Iris pigment epithelial cell (primary cell): ENCODE measurements at places on chromosomes 6 and 20.

GRCh38 chr6:170444811-170445211 lies 108.3 kb downstream of the PSMB1 start:
- DNase-seq: no peak

- no peak for DNase-seq
Observed at GRCh38 chr6:107646176-107646575, 156.3 kb downstream of the SOBP start.

DNA sequence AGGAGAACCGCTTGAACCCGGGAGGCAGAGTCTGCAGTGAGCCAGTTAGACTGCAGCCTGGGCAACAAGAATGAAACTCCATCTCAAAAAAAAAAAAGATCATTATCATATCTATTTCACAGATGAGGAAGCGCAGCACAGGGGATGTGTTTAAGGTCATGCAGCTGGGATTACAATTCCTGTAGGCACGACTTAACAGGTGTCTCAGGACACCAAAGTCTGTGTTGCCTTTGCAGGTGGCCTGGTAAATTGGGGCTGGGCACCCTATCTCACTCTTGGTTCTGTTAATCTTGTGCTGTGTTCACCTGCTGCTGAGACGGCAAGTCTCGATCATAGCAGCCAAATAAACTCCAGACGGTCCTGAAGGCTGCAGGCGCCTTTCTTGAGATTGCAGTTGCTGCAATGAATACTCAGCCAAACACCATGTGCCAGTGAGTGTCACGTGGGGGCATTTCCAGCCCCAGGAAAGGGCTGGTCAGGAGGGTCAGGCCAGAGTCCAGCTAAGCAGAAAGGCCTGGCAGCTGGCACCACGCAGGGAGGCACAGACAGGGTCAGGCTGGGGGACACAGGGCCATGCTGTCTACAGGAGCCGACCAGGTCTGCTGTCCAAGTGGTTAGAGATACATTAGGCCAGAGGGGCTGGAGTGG lies 55.8 kb downstream of the FGD2 start:
- no peak for DNase-seq

GRCh38 chr20:31566658-31567379 lies 38.3 kb upstream of the ID1 start:
- no peak for DNase-seq

DNA sequence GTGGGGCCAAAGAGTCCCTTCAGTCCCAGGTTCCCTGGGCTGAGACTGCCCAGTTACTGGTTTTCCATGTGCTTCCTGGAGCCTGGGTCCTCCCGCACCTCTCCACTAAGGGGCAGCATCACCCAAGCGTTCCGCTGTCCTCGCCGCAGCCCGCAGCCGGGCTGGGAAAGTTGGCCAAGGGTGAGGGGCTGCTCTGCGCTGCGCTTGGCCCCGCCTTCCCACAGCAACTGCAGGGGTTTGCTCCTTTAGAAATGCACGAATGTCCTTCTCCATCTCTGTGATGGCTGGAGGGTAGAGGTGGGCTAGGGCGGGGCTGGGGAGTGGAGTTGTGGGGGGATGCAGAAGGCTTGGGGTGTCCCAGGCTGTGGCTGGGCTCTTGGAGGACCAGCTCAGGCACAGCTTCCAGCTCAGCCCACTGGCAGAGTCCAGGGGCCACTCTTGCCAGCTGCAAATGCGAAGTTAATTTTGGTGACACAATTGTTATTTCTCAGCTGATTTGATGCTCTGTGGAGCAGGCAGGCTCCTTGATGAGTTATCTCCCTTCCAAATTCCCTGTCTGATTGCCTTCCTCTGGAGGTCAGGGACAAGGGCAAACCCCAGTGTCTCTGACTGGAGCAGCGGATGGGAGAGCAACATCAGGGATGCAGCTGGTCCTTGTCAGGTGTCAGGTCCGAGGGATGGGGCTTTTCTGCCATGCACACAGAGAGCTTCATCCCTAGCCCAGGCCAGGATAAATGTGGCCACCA lies 63.2 kb downstream of the NOL4L start:
- DNase-seq: peak; percentile 57

DNA sequence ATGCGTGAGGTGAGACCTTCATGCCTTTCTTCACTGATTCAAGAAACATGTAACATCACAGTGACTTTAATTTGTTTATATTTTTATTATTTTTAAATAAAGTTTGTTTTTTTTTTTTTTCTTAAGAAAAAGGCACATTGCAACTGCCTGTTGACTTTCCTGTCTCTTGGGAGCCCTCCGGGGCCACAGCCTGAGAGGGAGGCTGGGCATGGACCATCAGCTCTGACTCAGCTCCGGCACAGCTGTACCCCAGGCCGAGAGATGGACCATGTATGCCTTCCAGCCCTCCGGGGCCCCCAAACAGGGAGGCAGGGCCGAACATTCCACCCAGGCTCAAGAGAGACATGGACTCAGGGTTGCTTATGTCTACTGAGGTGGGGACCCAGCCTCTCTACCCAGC lies 99.9 kb downstream of the NFATC2 start:
- DNase-seq: no peak

DNA sequence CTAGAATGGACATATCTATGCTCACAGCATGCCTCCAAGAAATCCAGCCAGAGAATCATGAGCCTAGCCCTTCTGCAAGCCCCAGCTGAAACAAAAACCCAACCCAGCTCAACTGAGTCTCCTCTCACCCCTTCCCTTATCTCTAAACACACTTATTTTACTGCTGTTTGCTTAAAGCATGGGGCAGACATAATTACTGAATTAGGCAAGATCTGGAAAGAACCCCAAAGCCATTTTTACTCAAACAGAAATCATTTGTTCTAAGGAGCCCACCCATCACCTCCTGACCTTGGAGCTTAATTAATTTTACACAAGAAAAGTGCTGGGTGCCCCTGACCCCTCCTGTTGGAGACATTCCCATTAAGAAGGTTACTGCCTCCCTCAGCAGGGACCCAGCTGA lies 291.6 kb downstream of the MAFB start:
- no peak for DNase-seq

DNA sequence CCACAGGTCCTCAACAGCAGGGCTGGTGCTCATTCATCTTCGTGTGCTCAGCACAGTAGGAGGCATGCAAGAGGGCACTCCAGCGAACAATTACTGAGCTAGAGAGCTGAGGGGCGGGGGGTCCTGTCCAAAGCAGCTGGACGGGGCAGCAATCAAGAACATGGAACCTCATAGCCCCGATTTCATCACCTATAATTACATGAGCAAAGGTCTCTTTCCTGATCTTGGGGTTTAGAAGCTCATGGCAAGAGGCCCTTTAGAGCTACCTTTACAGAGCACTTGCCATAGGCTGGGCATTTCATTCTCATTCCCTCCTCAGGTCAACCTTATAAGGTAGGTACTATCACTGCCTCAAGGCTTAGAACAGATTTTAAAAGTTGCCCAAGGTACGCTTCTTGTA lies 10.4 kb downstream of the MOCS1 start:
- no peak for DNase-seq

- DNase-seq: no peak
Observed at GRCh38 chr6:160955508-160956295, 35.9 kb upstream of the MAP3K4 start.

DNA sequence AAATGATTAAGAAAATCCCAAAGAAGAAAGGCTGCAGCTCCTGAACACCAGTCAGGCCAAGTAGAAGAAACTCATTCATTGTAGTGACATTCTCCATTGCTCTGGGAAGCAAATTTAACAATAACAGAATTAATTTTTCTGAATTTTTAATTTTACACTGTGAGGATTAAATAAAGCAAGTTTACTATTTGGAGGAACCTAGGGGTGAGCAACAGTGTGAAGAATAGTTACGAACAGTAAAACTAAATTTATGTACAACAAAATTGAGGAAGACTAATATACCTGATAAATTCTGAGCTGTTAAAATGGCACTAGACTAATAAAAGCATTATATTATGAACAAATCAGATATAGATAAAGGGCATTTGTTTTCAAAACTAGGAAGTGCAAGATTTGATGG lies at the start of gene OR12D3:
OR12D3 (minus strand) TSS at position 101 of the 400 bp plus-strand sequence; CDS start at position 97, 4 bp downstream.
- DNase-seq: no peak

- peak; percentile 78 for DNase-seq
Observed at GRCh38 chr6:155247618-155248007, 16.2 kb upstream of the CLDN20 start.

DNA sequence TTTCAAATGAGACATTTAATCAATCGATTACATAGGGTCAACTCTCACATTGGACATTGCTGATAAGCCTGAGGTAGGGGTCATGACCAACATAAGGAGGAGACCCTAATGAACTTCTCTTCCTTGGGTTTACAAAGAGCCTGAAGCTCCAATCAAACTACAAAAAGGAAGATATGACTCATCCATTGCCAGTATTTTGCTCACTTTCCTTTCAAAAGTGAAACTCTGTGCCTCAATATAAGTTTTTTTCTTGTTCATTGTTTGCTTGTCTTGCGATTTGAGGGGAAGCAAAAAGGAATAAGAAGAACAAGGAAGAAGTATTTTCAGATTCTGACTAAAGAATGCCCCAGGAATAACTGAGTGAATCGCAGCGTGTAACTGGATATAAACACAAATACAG lies 38.8 kb upstream of the KHDRBS2 start:
- DNase-seq: no peak

DNA sequence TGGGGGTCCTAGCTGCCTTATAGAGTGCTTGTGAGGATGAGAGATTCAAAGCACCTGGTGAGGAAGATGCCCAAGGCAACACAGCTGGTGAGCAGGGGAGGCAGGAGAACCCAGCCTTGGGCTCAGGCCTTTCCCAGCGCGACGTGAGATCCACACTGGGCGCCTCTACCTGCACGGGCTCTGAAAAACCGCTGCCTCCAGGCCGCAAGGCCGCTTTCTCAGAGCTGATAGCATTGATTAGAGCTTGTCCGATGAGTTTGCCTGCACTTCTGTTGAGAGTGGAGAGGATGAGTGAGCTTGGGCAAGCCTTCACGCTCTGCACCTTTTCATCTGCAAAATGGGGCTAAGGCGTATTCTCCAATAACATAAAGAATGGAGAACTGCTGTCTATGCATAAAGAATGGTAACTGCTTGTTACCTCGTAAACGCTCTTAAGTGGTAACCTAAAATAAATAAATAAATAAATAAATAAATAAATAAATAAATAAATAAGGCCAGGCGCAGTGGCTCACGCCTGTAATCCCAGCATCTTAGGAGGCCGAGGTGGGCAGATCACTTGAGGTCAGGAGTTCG lies 916 bp downstream of the PABPC1L start:
- peak; percentile 8 for DNase-seq

- no peak for DNase-seq
Observed at GRCh38 chr6:107787589-107787960, 36.5 kb downstream of the SCML4 start.

GRCh38 chr20:22921595-22922421 lies 113.3 kb upstream of the SSTR4 start:
- peak; percentile 59 for DNase-seq

- no peak for DNase-seq
Observed at GRCh38 chr20:45049904-45050471, 50.9 kb downstream of the KCNS1 start.

GRCh38 chr20:21510414-21511384 lies 3.2 kb downstream of the NKX2-2 start:
- DNase-seq: no peak

- peak; percentile 22 for DNase-seq
Observed at GRCh38 chr20:63394069-63394919, 33.1 kb upstream of the CHRNA4 start.

DNA sequence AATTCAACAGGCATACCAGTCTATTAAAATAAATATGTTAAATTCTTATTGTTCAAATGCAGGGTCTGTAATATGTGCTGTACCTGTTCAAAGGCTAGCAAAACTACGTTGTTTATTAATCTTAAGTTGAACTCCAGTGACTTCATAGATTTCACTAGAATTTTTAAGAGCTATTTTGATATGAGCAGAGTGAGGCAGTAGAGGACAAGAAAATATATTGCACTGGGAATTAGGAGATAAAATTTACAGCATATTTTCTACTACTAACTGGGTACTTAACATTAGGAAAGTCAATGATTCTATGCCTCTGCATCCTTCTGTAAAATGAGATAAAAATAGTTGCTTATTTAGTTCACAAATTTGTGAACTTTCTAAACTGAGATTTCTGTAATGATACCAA lies 162.2 kb upstream of the BMP5 start:
- DNase-seq: no peak
